NCI-H1417 (cell line): ENCODE measurements at places on chromosomes 3 and 15.

- no peak for DNase-seq
Observed at GRCh38 chr3:37934631-37935289, 55.8 kb upstream of the VILL start.

GRCh38 chr3:96753124-96753523, 61.3 kb upstream of the EPHA6 start:
- DNase-seq, result no peak

DNA sequence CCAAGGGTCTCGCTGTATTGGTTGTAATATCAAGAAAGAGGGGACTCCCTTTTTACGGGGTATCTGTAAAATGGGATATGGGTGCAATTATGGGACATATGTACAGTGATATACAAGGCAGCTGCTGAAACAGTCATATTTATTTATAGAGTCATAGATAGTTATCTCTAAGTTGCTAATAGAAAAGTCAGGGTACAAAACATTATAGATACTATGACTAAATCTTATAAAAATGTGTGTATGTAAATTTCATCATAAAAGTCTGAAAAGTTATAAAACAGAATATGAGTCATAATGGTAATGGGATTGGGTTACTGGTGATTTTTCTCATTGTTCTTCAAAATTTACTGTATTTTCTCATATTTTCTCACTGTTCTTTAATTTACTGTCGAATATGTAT, 344.9 kb upstream of the SLCO3A1 start:
- DNase-seq, result no peak

GRCh38 chr15:50883903-50884302, 24.6 kb upstream of the AP4E1 start:
- DNase-seq, result no peak

- DNase-seq, result peak; percentile 60
Observed at GRCh38 chr3:45226206-45226915, at the start of gene TMEM158. TSS of gene TMEM158 (minus strand) at chr3:45226287. CDS start at chr3:45226027, 260 bp downstream.
